ENCODE measurements at places on chromosomes 3 and 15. TPM values are rescaled to one million over a fixed set of nuclear protein-coding genes. Genes with fewer than 3 reads are reported as not detected.

The RAB8B gene
- total RNA-seq: 47.7 TPM

The GOLGA6L25 gene
- not detected for total RNA-seq

The GHRL gene
- 0.40 TPM for total RNA-seq

The LIPH gene
- not detected for total RNA-seq

The SLC12A6 gene
- total RNA-seq: 16.8 TPM

The THRB gene
- under 0.01 TPM for total RNA-seq

The UBAP1L gene
- 2.6 TPM for total RNA-seq

The GPR160 gene
- total RNA-seq: 1.7 TPM

The LRRC31 gene
- total RNA-seq: not detected

GRCh38 chr15:29074045-29074444, 188.3 kb downstream of the APBA2 start:
- DNase-seq: peak; percentile 79

DNA sequence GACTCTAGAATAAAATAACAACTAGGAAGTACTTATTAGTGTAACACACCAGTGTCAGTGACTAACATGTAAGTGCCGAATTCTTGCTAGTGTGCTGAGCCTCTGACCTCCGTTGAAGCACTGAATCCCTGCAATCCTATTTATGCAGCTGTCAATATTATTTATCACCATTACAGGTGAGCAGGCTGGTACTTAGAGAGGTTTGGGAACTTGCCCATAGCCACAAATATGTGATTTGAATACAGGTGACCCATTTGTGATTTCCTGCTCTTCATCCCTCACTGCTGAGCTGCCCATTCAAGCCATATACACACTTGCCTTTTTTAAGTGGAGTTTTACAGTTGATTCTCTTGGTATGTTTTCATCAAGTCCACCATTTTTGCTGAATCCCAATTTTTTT, 12.2 kb downstream of the EIF4E3 start:
- DNase-seq: no peak

- DNase-seq: no peak
Measured at GRCh38 chr3:126984391-126985131, 1.6 kb downstream of the PLXNA1 start.

GRCh38 chr3:31710123-31710803, 177.5 kb downstream of the STT3B start:
- no peak for DNase-seq

GRCh38 chr3:38653685-38654537, 4.4 kb upstream of the SCN5A start:
- DNase-seq: no peak

GRCh38 chr3:150202711-150203110, 205.4 kb upstream of the TSC22D2 start:
- DNase-seq: no peak

DNA sequence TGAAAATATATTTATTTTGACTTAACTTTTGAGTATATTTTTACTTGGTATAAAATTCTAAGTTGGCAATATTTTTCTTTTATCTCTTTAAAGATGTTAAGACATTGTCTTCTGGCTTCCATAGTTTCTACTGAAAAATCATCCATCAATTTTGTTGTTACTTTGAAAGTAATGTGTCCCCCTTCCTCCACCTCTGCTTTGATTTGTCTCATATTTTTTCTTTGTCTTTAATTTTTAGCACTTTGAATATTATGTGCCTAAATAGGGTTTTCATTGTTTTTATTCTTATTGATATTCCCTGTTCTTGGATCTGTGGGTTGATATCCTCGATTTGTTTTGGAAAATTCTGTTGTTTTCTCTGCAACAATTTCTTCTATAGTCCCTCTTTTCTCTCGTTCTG, 157.4 kb downstream of the CD47 start:
- DNase-seq: no peak

GRCh38 chr3:142586803-142587406, 8.4 kb upstream of the ATR start:
- peak; percentile 84 for DNase-seq

GRCh38 chr3:99394831-99395778, 243.3 kb upstream of the COL8A1 start:
- no peak for DNase-seq

DNA sequence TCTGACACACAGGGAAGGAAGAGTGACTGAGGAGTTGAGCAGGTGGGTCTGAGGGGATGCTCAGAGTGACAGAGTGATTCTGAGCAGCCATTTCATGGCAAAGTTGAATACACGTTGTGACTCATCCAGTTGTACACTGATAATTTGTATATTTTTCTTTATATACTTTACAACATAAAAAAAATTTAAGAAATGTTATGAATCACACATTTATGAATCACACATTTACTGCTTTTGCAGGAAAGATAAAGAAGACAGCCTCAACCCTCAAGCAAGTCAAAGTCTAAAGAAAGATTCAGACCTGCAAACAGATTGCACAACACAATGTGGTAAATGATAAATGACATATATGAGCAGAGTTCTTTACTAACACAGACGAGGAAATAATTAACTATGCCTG, 21.0 kb upstream of the CHMP2B start:
- no peak for DNase-seq

DNA sequence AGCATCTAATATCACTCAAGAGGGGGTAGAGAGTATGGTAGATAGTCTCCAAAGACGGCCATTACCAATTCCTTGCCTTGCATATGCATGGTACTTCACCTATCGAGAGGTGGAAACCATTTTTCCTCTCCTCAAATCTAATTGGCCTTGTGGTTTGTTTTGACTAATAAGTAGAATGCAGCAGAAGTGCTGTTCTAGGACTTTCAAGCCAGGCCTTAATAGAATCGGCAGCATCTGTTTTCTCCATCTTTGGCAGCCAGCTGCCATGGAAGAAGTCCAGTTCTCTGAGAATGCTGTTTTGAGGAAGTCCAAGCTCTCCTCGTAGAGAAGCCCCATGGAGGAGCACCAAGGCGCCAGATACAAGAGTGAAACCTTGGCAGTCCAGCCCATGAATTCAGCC, 59.1 kb upstream of the RASGRP1 start:
- no peak for DNase-seq

DNA sequence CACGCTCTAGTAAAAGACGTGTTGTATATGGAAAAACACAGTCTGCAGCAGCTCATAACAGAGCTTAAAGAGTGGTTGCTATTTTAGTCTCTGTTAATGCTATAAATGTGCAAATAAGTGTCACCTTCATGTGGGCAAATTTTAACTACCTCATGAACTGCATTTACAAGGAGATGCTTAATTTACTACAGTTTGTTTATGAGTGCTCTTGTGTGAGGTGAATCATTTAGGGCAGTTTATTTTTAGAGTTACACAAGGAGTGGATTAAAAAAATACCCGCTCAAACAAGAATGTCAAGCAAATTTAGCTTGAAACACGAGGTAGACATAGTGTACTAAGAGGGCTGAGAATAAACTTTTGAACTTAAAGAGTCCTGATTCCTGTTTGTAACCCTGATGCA, 579.0 kb downstream of the MFSD1 start:
- no peak for DNase-seq

GRCh38 chr3:57963811-57964346, 44.3 kb upstream of the FLNB start:
- DNase-seq: no peak

GRCh38 chr3:43366481-43366880, 80.1 kb downstream of the SNRK start:
- DNase-seq: no peak

DNA sequence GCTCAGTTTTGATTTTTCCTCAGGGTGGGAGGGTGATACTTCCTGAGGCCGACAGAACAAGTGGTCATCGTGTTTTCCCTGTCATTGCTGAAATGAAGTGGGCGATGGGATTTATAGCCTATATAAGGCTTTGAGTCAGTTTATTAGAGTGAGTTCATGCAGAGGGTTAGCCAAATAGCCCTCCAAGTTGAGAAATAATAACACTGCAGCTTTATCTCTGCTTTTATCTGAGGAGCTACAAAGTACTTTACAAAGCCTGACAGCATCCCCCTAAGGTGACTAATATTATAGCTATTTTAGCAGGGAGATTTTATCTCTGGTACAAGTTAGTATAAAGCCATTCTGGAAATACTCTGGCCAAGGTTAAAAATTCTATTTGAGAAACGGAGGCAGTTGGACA, 389.6 kb downstream of the MFSD1 start:
- peak; percentile 83 for DNase-seq

DNA sequence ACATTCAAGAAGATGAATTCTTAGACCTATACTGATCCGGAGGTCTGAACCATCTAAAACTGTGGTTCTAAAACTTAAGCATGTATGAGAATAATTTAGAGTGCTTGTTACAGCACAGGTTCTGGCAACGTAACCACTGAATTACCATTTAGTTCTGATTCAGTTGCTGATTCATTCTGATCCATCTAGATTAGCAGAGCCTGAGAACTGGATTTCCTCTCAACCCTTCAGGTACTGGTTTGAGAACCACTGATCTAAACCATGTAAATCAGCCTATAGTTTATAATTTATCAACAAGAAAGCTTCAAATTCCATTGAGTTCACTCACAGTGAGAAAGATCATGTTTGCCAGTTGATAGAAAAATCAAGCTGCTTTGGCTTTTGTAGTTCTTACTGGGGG, 1001.1 kb upstream of the EPHA6 start:
- no peak for DNase-seq

- no peak for DNase-seq
Measured at GRCh38 chr3:35654476-35654875, 15.2 kb downstream of the ARPP21 start.

DNA sequence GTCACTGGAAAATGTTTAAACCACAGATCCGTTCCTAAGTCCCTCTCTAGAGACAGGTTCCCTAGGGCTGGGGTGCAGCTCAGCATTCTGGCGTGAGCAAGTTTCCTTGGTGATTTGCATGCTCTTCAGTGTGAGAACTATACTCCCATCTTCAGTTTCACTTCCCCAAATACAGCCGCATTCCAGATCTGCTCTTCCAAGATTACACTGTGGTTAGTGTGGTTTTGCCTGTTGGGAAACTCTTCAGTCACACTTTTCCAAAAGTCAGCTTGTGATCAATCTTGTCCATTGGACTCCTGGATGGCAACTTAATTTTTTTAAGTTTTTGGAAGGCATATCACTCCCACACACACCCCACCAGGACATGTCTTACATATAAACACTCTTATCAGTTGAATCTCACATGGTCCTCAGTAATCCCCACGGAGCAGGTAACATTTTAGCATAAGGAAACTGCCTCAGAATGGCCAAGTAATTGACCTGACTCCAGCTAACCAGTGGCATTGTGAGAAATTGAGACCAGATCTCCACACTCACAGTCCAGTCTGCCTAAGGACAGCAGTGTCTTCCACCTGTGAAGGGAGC, 33.5 kb upstream of the PTPN23 start:
- DNase-seq: no peak

GRCh38 chr15:101539492-101539891, 50.0 kb upstream of the PCSK6 start:
- DNase-seq: no peak

GRCh38 chr3:117118604-117119003, 409.0 kb downstream of the TUSC7 start:
- no peak for DNase-seq

DNA sequence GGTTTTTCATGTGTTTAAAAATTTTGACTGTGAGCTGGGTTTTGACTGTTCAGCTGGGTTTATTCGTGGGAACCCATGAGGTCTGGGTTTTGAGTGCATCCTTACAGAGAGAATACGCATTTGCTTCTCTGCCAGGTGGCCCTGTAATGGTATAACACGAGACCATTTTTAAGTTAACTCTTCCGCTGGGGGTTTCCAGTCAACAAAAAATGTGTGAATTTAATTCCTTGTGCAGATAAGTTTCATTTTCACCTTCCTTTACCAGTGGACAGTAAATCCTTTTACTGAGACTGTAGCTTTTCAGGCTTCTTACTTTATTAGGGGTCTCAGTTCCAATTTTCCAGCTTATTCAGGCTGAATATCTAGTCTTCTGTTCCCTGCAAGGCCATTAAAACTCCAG, 149.6 kb downstream of the OPA1 start:
- no peak for DNase-seq

GRCh38 chr3:44883999-44884431, 9.6 kb downstream of the TGM4 start:
- DNase-seq: peak; percentile 92

- DNase-seq: no peak
Measured at GRCh38 chr3:194312186-194312742, 38.9 kb downstream of the CPN2 start.

DNA sequence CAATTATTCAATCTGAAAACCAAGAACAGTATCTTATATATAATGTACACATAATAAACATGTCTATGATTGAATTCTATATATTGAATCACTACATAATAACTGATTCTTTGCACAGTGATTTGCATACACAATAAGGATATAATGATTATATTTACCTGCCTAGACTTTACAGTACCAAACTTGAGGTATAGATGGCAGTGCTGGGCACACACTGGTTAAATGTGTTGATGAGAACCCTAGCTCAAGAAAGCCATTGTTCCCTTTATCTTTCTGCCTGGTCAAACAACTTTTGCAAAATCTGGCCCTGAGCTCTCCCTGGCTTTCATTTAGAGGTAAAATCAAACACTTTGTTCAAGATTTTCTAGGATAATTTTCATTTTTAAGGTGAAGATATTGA, 697.7 kb downstream of the TUSC7 start:
- peak; percentile 22 for DNase-seq

- DNase-seq: no peak
Measured at GRCh38 chr3:106750092-106750491, 627.1 kb upstream of the CCDC54 start.

- DNase-seq: peak; percentile 63
Measured at GRCh38 chr3:155232605-155233004, 60.9 kb downstream of the STRIT1 start.

DNA sequence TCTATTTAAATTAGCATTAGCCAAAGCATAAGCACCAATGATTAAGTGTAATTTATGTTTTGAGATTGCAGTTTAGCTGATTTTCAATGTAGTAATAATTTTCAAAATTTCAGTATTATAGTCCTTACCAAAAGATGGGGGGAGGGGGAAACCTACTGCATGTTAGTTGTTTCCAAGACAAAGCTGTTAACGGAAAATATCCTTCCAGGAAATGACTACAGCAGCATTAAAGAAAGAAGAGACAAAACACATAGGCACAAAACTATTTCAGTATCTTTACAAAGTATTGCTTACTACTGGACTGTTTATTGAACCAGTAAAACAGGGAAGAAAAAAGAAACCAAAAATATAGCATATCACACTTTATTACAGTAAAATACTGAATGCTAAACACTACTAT, 10.5 kb downstream of the BNIP2 start:
- DNase-seq: peak; percentile 86

DNA sequence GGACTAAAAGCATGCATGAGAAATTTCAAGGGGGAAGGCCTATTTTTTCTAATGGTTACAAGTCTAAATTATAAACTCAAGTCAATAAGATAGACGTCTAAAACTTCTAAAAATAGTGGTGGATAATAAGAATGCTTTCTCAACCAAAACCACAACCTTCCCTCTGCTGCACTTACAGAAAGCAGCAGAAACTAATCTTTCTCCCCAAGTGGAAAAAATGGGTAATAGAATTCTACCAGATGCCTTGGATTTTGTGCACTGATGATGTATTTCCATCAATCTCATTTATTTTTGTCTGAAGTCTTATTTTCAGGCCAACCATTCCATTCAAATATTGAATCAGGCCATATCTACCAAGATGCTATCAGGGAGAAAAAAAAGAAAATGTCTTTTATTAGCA, 344.7 kb downstream of the NEK10 start:
- DNase-seq: no peak

- DNase-seq: peak; percentile 40
Measured at GRCh38 chr3:160210799-160211221, 14.4 kb upstream of the C3orf80 start.

- DNase-seq: peak; percentile 70
Measured at GRCh38 chr15:39589815-39590644, 9.2 kb downstream of the THBS1 start.

GRCh38 chr3:69288161-69288895, 97.6 kb downstream of the FRMD4B start:
- peak; percentile 30 for DNase-seq

Data from lung microvascular endothelial cell (primary cell).